ENCODE measurements at places on chromosomes 5 and 9. TPM values are rescaled to one million over a fixed set of nuclear protein-coding genes. Genes with fewer than 3 reads are reported as not detected.
A peak's percentile ranks its signal among the peaks of the same experiment; 100 is the strongest.

The SPINK9 gene
- total RNA-seq, result not detected

The PPP1R2B gene
- 0.18 TPM for total RNA-seq

DNA sequence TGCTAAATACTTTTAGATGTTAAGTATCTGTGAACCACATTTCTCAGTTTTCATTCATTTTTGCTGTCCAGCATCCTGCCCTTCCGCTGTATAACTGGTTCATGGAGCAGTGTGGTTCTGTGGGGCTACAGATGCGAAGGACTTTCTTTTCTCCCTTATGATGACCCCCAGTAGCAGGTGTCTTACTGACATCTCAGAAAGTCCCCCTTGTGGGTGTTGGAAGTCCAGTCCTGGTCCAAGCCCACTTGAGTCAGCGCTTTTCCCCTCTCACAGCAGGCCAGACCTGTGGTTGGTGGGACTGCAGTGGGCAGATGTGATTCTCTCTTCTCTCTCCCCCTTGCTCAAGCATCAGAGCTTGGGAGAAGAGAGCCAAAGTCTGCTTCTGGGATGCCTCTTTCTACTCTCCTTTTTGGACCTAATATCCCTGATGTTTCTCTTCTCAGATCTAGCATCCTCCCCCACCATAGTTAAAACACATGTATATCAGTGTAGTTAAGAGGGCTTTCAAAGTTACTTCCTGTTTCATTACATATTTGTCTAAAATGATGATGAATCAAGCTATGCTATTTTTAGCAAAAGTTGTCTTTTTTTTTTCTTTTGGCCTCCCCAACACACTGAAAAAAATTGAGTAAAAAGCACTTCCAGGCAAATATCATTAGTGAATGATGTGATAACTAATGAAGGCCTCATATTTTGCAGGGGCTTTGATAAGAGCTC lies 119.5 kb upstream of the ZNF618 start:
- no peak for DNase-seq

DNA sequence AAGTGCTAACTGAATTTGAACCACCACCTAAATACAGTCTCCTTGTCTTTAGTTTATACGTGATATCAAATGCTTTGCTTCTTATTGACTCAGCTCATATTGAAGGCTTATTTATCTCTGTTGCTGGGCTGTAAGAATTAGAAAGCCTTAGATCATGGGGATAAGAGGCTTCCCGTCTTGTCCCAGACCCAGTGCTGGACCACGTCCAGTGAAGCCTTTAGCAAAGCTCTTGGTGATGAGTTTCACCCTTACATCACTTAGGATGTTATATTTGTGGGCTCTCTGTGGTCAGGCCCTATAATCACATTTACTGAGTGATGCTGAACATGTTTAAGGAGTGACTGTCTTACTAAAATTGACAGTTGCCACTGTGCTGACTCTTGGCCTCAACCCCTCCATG lies 11.2 kb downstream of the FAM240B start:
- no peak for DNase-seq

DNA sequence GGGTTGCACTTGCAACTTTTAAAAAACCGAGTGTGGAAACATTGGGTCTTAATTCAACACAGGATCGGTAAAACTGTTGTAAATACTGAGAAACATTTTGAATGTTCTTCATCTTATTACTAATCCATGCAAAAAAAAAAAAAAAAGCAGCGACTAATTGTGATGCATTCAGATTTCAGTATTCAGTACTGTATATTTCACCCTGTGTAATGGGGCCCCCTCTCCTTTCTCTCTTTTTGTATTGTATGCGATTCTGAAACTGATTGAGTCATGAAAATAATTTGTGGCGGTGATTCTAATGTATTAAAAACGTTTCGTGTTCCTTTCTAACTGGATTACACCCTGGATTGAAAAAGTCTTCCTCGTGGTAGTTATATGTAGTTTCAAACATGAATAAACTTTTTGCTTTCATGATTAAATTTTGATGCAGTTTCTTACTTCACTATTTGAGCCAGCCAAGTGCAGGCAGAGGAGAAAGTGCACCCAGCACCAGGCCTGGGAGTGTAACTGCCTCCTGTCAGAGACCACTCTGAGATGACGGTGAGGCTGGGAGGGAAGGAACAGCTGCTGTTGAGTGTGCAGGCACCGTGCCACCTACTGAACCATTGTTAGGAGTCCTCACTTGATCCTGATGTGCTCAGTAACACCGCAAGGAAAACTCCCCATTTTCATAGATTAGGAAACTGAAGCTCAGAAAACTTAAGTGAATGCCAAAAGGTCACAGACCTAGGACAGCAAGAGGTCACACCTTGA lies 220.0 kb downstream of the PBX3 start:
- DNase-seq, result no peak

- no peak for DNase-seq
Observed at GRCh38 chr5:148759101-148759500, 67.3 kb upstream of the ADRB2 start.

GRCh38 chr5:98784411-98784810 lies 10.9 kb downstream of the RGMB start:
- no peak for DNase-seq

DNA sequence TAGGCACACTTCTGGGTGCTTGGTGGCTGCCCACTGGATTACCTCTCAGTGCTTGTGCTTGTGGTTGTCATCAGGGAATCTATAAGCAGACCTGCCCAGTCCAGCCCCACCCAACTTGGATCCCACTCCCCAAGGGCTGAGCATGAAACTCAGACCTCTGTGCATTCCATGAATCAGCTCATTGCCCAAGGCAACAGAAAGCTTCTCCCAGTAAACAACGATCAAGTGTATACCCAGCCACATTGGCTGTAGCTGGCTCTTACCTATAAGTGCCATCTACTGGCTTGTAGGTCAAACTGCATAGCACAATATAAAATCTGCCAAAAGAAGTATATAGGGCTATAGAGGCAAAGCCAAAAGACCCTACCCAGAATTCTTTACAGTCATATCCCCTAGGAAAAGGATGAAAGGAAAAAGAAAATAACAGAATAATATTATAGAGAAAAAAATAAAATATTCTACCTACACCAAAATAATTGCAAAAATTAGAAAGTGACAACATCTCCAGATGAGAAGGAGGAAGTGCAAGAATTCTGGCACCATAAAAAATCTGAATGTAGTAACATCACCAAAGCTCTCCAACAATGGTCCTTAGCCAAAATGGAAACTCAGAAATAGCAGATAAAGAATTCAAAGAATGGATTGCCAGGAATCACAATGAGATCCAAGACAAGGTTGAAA lies 321.0 kb upstream of the TRPC7 start:
- DNase-seq, result no peak

GRCh38 chr5:107673368-107674136 lies 2.8 kb upstream of the EFNA5 start:
- peak; percentile 41 for DNase-seq

DNA sequence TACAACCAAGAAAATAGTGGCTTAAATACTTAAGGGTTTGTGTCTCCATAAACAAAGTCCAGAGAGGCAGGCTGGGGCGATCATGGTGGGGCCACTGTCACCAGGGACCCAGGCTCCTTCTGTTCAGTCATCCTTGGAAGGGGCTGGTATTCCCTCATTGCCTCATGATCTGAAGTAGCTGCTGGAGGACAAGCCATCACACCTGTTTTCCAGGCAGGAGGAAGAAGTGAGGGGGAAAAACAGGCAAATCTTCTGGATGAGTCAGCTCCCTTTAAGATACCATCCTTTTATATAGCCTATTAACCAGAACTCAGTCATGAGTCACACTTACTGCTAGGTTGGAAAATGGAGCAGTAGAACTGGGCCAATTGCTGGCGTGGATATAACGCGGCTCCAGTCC lies 92.3 kb downstream of the DAP start:
- DNase-seq, result no peak

- no peak for DNase-seq
Observed at GRCh38 chr9:107478805-107479204, 10.8 kb downstream of the KLF4 start.

DNA sequence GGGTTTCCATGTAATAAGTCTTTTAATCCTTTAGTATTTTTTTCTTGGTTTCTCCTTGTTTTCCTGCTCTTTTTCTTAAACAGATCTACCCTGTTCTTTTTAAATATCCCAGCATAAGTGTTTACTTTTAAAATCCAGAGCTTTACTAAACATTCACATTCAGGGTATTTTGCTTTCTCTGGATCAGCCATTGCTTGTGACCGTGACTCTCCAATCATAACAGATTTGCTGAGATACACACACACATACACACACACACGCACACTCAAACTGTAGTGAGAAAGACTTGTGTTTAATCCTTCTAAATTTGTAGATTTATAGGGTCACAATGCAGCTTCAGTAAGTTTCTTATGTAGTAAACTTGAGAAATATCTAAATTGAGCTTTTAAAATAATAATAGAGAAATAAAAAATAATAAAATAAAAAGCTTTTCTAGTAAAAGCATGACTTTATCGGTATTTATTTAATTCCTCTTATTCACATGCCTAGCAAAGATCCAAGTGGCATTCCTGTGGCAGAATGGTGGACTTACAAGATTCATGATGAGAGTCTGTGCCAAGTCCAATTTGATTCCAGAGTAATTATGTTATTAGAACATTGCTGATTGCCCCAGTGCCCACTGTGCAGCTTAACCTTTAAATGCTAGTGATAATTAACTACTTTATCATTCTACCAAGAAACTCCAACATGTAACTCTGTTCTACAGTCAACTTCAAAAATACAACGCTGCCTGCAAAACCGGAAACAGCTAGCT lies 129.0 kb downstream of the TLE4 start:
- DNase-seq, result no peak

DNA sequence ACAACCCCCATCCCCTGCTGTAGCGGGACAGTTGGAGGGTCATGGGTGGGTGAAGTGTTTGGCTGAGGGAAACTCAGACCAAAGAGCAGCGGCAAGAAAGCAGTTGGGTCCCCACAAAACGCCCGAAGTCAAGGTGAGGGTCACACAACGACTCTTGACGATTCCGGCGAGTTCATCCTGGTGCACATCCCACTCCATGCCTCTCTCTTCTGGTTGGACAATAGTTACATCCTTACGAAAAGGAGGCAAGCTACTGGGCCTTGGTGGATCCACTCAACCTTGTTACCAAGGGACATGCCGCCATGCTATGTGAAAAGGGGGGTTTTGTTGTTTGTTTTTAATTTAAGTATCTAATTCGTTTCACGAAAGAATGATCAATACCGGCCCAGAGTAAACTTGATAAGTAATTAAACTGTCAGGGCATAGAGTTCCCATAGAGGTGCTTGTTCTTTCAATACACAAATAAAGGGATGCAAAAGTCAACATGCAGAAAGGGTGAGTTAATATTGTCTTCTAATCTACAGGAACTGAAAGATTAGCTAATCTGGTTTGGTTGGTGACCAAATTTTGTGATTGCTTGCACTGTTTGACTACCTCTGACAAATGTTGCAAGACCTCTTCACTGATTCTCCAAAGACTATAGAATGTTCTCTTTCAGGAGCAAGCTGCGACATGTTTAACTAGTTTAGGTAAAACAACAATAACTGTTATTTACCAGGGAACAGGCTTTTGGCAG lies 732 bp upstream of the SMIM15 start:
- DNase-seq, result no peak

DNA sequence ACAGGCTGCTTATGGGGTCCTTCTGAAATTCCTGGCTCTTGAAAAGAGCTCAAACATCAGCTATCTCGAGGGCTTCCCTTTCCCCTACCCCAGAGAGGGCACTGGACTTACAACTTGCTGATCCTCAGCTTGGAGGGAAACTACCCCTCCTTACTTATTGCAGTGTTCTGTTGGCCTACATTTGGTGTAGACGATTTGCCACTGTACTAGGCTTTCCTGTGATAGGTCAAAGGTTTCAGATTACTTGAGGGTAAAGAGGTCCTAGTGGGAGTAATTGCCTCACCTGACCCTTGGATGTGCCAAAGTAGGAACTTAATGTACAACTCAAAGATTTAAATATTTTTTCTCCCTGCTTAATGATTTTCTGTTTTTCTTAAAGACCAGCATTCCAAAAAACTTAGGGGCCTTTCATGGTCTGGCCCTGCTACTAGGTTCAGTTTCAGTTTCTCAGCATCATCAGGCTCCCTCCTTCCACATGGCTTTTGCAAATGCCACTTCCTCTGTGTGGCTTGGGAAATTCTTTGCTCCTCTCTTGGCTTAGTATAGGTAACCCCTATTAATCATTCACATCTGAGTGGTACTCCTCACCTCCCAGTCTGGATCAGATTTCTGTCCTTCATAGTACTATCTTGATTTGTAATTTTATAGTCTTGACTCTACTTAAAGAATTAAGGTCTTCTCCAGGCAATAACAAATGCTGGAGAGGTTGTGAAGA lies 32.4 kb downstream of the CYSTM1 start:
- DNase-seq, result no peak
